ENCODE measurements at places on chromosomes 6 and 20.

GRCh38 chr6:90186637-90187371, 109.8 kb downstream of the BACH2 start:
- no peak for DNase-seq

DNA sequence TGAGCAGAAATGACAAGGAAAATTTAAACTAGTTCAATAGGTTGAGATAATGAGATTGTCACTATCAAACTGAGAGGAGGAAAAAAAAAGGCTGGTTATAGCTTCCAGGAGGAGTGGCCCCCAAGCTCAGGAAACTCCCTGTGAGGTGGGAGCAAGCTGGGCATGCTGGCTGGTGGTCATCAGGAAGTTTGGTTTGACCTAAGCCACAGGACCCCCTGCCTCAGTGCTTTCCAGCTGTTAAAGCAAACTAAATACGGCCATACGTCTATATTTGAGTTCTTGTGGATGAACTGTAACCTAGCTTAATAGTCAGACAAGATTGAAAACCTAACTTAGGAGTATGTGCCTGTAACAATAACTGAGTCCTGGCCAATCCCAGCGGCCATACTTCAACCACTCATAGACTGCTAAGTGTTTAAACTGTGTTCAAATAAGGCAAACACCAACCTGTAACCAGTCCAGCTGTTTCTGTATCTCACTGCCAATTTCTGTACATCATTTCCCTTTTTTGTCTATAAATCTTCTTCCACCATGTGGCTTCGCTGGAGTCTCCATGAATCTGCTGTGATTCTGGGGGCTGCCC, 24.6 kb upstream of the ZBTB24 start:
- no peak for DNase-seq

- DNase-seq, result peak; percentile 58
Observed at GRCh38 chr6:30483677-30484279, 5.5 kb upstream of the HLA-E start.

- no peak for DNase-seq
Observed at GRCh38 chr20:53180928-53181362, 208.8 kb downstream of the TSHZ2 start.

DNA sequence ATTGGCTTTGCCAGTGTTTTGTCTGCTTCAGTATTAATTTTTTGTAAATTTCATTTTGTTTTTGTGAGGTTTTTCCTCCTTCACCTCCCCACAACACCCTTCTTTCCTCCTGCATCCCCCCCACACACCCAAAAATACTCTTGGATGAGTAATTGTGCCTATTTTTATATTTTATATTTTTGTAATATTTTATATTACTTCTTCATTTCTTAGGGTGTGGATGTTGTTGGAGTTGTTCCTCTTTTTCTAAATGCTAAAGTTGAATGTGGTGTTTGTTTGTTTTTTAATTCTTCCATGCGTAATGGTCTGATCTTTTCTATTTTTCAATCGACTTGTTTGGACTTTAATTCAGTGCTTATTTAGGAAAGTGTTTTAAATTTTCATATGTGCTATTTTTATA, 420.5 kb upstream of the SOX4 start:
- no peak for DNase-seq

DNA sequence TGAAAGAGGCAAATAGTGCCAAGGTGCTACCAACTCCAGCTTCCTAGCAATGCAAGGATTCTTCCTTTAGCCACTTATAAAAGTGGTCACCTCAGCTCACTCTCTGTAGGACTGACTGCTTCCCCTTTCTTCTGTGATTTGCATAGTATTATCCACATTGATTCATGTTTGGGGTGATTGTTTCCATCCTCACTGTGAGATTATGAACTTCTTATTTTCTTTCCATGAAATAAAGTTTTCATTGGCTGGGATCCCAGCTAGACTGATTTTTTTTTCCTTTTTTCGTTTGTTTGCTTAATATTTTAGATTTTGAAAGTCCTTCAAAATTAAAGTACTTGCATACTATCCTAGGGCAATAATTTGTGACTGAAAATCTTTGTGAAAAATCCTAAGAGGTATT, 50.5 kb downstream of the EYA4 start:
- no peak for DNase-seq

- no peak for DNase-seq
Observed at GRCh38 chr20:38724626-38725147, 401 bp downstream of the SLC32A1 start.

- DNase-seq, result no peak
Observed at GRCh38 chr6:37269105-37269504, 11.2 kb upstream of the TMEM217 start.

GRCh38 chr6:111738631-111739030, 133.0 kb upstream of the TRAF3IP2 start:
- no peak for DNase-seq

Measured in HS-5 (cell line).